ENCODE measurements at places on chromosomes 2 and 18.

GRCh38 chr2:179655627-179656026 is 205.8 kb downstream of the ZNF385B start:
- no peak overlapping the region for H3K4me3 ChIP-seq
- DNase-seq = no peak
- H3K4me1 ChIP-seq = no peaks in the 10 kb centered on the region
- no peaks in the 10 kb centered on the region for H3K36me3 ChIP-seq
- H3K27me3 ChIP-seq = no peaks in the 10 kb centered on the region

DNA sequence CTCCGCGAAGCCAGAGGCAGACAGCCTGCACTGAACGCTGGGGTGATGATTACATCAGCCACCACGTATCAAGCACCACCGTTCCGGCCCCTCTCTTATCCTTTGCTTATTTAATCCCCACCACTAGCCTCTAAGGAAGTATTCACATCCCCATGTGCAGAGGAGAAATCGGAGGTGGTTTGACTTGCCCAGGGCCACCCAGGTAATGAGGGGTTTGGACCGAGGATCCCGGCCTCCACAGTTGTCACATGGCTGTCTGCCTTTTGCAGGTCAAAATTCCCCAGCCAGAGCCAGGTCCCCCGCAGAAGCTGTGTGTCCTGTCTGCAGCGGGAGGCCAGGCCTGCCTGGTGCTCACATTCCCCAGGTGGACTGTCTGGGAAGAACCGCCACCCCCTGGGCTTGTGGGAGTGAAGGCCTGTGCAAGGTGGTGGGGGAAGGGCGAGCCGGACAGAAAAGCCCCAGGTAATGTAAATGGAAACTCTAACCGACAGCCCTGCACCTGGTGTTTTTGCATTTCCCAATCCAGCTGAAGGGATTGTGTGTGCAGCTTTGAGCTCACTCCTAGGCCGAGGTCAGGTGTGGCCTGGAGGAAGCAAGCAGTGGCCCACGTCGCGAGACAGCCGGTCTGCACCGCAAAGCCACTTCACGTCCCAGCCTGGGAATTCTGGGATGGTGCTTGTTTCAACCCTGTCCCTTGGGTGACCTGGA is 108.5 kb upstream of the ID2 start:
- H3K27ac ChIP-seq = no peak overlapping the region
- no peaks in the 10 kb centered on the region for H3K27me3 ChIP-seq
- no peaks in the 10 kb centered on the region for H3K36me3 ChIP-seq
- H3K4me3 ChIP-seq = no peak overlapping the region
- no peak for DNase-seq
- H3K4me1 ChIP-seq = peaks cover 5% of the 10 kb centered on the region

- no peak overlapping the region for H3K27ac ChIP-seq
- H3K27me3 ChIP-seq = no peaks in the 10 kb centered on the region
- no peak for DNase-seq
- no peak overlapping the region for H3K4me3 ChIP-seq
- peaks cover 10% of the 10 kb centered on the region for H3K4me1 ChIP-seq
Measured at GRCh38 chr2:143157418-143157817, 28.2 kb downstream of the ARHGAP15 start.

- DNase-seq = no peak
- no peaks in the 10 kb centered on the region for H3K36me3 ChIP-seq
- H3K27ac ChIP-seq = peak overlapping the region; percentile 57
- no peaks in the 10 kb centered on the region for H3K27me3 ChIP-seq
Measured at GRCh38 chr2:188631037-188631809, 339.5 kb downstream of the GULP1 start.

- H3K27ac ChIP-seq = no peak overlapping the region
- DNase-seq = no peak
- no peaks in the 10 kb centered on the region for H3K36me3 ChIP-seq
- H3K27me3 ChIP-seq = no peaks in the 10 kb centered on the region
Measured at GRCh38 chr2:3526871-3527270, 7.5 kb upstream of the ADI1 start.
